ENCODE measurements at places on chromosomes 16 and 17. TPM values are rescaled to one million over a fixed set of nuclear protein-coding genes. Genes with fewer than 3 reads are reported as not detected.

- DNase-seq = no peak
Measured at GRCh38 chr16:56477096-56477878, 25.9 kb downstream of the OGFOD1 start.

DNA sequence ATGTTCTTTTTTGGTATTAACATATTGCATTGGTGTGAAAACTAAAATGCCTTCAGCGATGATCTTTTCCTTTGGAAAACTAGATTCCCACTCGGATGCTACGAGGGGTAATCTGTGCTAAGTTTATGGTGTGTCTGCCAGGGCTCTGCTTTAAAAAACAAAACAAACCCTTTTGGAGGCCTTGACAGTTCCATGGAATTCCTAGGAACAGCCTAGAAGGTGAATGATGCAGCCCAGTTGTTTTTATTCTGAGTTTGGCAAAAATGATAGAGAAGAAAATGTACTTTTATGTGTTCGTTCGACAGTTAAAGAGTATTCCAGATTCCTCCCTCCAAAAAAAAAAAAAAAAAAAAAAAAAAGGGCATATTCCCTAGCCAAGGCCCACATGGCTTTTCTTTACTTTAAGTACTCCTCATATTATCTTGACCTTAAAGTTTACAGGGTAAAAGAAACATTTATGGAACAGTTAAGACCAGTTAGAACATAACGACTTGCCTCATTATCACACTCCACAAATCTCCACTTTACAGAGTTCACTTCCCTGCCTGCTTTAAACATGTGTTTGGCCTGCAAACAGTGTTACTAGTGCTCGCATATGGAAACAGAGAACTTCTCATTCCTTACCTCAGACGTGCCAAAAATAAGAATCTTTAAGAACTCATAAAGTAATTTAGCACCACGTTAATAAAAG is 159.1 kb downstream of the WWOX start:
- DNase-seq = no peak

GRCh38 chr17:40517981-40518380 is 16.6 kb upstream of the TNS4 start:
- DNase-seq = no peak

Gene IGF2BP1
- total RNA-seq = not detected

- no peak for DNase-seq
Measured at GRCh38 chr17:17134957-17135333, 71.2 kb downstream of the PLD6 start.

- DNase-seq = no peak
Measured at GRCh38 chr16:87734644-87735043, 31.1 kb downstream of the KLHDC4 start.

GRCh38 chr17:76957678-76958464 is 89.7 kb downstream of the MGAT5B start:
- DNase-seq = no peak

DNA sequence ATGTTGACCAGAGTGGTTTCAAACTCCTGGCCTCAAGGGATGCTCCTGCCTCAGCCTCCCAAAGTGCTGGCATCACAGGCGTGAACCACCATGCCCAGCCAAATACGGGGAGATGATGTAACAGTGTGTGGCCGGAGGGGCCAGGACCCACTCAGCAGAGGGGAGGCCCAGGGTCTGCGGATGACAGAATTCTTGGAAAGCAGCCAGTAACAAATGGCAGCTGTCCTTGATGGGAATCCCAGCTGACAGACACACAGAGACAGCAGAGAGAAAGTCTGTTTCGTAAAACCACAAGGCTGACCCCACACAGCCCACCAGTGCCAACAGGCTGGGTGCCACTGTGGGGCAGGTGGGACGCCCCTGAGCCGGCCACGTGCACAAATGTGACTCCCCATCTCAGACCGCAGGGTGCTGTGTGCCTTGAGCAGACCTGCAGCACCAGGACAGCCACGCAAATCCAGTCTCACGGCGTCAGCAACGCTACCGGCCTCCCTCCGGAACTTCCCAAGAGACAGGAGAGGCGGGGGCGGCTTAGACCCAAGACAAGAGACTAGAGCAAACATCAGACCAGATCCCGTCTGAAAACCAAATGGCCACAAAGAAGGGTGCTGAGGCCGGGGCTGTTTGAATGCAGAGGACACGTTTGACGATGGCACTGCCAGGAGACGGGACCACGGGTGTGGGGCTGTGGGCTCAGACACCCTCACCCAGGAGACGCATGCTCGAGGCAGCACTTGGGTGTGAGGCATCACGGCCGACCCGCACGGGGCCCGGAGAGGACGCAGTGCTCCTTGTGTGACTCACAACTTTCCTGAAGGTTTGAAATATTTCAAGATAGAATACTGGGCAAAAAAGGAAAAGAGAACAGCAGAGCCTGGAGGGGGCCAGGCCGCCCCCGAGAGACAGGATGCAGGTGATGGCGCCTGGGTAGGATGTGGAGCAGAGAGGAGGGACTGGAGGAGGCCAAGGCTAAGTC is 24.6 kb downstream of the CTU2 start:
- DNase-seq = no peak

DNA sequence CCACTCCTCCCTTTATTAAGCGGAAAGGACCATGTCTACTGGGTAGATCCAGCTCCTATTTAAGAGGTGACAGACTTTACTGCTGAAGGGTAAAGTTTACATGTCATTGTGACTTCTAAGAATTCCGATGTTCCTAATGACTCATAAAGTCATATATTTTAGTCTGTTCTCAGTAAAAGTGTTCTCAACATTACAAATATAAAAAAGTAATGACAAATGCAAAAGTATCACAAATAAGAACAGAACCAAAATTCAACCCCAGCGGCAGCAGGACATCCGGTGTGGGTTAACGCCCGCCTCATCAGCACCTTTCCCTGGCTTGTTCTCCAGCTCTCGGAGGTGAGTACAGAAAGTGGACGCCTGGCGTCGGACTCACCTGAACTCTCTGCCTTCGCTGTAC is 6.8 kb downstream of the AXIN1 start:
- no peak for DNase-seq

GRCh38 chr16:88358023-88358420 is 24.7 kb upstream of the ZNF469 start:
- no peak for DNase-seq

DNA sequence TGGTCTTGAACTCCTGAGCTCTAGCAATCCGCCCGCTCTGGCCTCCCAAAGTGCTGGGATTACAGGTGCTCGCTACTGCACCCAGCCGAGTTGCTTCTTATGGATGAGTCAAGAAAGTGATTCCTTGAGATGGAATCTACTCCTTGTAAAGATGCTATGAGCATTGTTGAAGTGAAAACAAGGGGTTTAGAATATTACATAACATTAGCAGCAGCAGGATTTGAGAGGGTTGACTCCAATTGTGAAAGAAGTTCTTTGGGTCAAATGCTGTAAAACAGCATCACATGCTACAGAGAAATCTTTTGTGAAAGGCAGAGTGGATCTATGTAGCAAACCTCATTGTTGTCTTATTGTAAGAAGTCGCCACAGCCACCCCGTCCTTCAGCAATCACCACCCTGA is 72.7 kb downstream of the NT5M start:
- no peak for DNase-seq

Gene DNAAF1
- total RNA-seq = 0.78 TPM

DNA sequence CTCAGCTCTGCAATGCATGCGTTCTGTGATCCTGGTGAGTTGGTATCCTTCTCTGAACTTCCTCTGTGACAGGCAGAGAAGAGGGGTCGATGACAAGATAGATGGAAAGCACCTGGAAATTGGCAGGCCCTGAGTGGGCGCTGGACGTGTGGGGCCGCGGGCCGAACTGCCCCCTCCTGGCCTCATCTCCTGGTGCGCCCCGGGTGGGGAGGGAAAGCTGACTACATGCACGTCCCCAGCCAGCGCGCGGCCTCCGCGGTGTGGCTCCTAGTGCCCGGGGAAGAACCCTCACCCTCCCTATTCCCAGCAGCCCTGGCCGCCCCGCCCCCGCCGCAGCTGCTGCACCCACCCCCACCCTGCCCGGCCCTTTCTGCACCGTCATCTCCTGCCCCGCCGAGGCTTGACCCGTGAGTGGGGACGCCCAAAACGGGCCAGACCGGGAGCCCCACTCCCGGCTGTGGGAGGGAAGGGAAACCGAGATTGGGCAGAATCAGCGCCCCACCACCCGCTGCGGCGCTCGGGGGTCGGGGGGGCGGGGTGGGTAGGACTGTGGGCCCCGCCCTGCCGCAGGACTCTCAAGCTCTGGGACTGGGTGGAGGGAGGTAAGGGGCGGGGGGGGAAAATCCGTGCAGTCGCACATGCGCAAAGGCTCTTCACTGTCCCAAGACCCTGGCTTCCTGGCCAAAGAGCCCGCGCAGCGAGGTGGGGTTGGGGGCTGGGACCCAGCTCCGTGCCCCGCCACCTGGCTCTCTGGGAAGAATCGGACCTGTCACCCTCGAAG is at the start of gene NOL3:
TSS of gene NOL3 (plus strand) at position 371 of the 781 bp plus-strand sequence.
- peak; percentile 97 for DNase-seq

DNA sequence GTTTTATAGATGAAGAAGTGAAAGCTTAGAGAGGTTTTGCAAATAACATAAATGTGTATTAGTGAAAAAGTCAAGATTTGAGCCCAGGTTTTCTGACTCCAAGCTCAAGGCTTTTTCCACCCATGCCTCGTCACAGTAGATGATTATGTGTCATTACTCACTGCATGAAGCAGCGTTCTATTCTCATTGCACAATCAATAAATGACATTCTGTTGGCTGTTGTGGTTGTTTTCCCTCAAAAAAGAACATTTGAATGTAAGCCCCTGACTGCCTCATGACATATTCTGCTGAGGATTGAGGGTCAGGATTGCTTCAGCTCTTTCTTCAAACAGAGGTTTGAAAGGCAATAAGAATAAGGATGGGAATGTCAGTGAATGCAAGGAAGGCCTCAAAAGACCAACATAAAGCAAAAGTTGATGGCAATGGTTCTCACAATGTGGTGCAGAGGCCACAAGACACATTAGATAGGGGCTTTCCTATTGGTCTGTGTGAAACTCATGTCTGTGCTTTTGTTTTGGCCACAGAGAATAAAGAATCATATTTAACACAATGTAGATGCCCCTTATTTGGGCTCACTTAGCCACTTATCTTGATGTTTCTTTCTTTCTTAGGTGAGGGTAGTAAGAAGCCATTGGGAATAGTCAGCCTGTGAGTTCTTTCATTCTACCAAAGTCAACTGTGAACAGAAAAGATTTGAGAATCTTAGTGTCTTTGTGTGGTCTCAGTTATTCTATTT is 5.4 kb upstream of the MMD start:
- no peak for DNase-seq

Gene RND2
- total RNA-seq = 2.9 TPM

Gene ADAM11
- total RNA-seq = 0.78 TPM

DNA sequence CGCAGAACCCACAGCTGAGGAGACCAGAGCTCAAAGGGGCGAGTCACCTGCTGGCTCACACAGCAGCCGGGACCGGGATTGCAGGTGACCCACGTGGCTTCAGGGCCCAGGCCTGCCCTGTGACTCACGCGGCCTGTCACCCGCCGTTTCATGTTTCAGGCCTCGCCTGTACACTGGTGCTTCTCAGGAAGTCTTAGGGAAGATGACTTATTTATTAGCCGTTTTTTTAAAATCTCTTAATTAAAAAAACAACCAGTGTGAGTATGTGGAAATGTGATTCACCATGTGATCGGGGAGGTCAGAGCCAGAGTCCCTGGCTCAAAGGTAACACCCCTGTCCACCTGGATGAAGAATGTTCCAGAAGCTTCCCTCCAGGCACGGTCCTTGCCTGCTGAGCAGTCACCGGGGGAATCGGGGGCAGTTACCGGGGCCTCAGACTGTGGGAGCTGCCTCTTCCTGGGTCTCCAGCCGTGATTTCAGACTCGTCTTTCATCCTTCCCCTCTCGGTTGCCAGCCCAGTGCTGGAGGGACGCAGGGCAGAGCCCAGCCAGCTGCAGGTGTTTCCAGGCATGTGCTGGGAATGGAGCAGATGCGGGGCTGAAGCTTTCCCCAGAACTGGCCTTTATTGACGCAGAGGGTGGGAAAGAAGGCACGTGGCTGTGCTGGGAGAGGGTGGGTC is 49.3 kb downstream of the CMIP start:
- no peak for DNase-seq

Gene SOX8
- total RNA-seq = 4.1 TPM

DNA sequence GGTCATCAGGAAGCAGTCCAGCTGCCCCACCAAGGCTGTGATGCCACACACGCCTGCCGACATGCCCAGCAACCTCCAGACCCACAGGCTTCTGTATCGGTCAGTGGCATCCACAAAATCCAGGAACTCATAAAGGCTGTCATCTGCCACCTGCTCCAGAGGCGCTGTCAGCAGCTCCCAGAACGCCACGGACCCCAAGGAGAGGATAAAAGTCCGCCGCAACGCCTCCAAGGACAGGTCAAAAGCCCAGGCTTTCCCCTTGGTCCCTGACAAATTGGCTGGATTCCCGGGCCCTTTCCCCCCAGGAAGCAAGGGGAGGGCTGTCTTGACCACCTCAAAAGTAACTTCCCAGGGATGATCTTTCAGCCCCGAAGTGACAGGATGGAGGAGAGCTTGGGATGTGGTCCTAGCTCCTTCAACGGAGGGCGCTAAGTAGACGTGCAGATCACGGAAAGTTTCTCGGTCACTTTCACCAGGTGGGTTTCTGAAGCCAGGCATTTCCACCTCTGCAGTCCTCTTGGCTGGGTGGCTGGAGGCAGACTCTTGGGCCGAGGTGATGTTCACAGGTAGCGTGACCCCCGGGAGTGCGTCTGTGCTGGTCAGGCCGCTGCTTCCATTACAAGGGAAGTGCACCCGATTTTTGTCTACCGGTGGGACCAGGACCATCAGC is 854 bp downstream of the MFSD6L start:
- no peak for DNase-seq

Gene TIMP2
- 177 TPM for total RNA-seq

Gene SMIM22
- total RNA-seq = not detected

Gene SLC2A4
- total RNA-seq = 167 TPM

Gene FOXN1
- total RNA-seq = not detected

GRCh38 chr17:8475227-8475626 is 39.5 kb downstream of the NDEL1 start:
- DNase-seq = no peak
